ENCODE measurements at places on chromosomes 7 and 10.

DNA sequence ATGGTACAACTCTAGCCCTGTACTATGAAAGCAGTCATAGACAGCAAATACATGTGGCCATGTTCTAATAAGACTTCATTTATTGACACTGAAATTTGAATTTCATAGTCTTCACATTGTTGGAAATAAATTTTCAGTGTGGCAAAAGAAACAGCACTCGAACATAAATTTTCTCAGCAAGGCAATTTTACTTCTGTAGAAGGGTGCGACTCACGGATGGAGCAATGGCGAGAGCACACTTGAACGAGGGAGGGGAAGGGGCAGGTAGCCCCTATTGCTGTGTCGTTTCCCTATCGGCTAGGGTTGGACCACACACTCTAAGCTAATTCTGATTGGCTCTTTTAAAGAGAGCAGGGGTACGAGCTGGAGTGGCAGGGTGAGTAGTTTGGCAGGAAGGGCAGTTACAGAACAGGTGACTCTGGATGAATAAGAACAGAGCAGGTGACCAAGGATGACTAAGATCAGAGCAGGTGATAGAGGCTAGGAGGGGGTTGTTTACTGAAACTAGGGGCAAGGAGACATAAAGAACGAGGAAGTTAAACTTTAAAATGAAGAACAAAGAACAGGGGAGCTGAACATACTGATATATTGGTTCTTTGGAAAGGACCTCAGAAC, 52.0 kb downstream of the LRRC4 start:
- DNase-seq, result no peak

DNA sequence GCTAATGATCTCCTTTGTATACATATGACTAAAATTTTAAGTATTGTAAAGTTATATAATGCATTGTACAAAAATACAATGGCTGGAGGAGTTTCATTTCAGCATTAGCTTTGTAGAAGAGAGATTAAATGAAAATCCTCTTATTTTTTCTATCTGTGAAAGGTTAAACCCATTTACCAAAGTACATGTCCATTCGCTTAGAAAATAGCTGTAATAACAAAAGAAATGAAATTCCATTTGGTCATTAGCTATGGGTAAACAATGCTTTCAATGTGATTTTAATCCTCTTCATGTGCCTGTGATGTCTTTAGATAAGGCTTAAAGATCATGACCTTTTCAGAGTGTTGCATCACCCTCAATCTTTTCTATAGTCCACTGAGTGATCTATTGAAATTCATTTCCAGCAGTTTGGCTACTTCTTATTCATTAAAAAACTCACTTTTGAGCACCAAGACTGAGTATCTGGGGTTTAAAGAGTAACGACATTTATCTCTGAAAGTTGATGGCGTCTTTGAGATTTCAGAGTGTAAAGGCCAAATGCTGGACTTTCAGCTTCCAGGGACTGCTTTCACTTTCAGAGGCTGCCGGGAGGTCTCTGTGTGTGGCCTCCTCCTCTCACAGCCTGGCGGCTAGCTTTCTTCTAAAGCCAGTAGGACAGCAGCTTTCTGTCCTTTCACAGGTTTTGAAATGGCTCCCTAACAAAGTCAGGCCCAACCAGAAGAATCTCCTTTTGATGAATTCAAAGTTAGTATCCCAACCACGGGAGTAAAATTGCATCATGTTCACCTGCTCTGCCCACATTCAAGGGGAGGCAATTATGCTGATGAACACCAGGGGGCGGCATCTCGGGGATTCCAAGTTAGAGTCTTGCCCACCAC, 701.4 kb upstream of the COBL start:
- DNase-seq, result no peak

GRCh38 chr10:35182631-35183510, 56.2 kb downstream of the CREM start:
- DNase-seq, result no peak

GRCh38 chr10:7378602-7379403, 32.0 kb downstream of the SFMBT2 start:
- DNase-seq, result no peak
